Mesenchymal stem cell (in vitro differentiated cells and primary cell): ENCODE measurements at places on chromosomes 11 and 22.

- DNase-seq: peak; percentile 59
Measured at GRCh38 chr11:65588199-65589054, 7.2 kb downstream of the KCNK7 start.

DNA sequence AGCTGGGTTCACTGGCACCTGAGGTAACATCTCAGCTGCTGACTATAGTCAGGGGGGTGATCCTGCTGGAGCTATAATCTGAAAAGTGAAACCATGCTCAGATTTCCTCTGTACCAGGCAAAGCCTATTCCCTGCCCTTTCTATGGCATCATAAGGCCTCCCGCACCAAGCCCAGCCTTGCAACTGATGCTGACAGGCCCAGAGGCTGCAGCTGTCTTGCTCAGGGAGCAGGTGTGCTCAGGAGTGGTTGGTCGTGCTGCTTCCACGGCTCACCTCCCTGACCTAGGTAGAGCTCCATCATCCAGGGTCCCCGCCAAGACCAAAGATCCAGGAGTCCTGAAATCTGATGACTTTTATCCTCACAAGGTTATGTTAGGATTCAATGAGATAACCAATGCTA lies 121.7 kb downstream of the FEZ1 start:
- DNase-seq: no peak

- DNase-seq: no peak
Measured at GRCh38 chr11:126864934-126865333, 135.6 kb downstream of the KIRREL3 start.

- no peak for DNase-seq
Measured at GRCh38 chr11:120122924-120123683, 14.8 kb downstream of the TRIM29 start.

GRCh38 chr22:22392131-22392530 lies 116.4 kb downstream of the ZNF280B start:
- DNase-seq: no peak

GRCh38 chr11:57792060-57792541 lies 30.5 kb downstream of the CTNND1 start:
- peak; percentile 71 for DNase-seq

- DNase-seq: no peak
Measured at GRCh38 chr22:26443901-26444690, 15.0 kb downstream of the ASPHD2 start.

DNA sequence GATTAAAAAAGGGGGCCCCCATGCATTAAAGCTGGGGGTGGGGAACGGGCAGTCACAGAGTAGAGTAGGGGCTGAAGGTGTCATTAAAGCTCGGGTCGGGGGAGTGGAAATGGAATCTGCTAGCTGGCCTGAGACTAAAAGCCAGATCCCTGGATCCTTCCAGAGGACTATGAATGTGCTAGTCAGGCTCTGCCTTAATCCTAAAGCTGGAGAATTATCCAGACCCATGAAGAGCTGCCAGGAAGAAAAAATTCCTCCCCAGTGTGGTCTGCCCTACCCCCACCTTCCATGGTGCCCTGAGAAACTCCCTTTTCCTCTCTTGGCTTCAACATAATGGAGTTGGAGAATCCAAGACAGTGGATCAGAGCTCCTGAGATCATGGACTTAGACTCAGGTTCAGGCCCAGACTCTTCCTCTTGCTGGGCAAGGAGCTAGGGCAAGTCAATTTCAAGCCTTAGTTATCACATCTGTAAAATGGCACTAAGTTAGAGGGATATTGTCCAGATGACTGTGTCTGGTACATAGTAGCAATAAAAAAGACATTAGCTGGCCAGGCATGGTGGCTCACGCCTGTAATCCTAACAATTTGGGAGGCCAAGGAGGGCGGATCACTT lies 24.0 kb upstream of the SMTN start:
- DNase-seq: no peak

- DNase-seq: peak; percentile 32
Measured at GRCh38 chr22:30079952-30080533, at the start of gene HORMAD2. HORMAD2 (plus strand) TSS chr22:30080464; CDS start chr22:30093953, 13,489 bp downstream.

- no peak for DNase-seq
Measured at GRCh38 chr22:48488611-48489511, 1338.8 kb downstream of the BRD1 start.

- DNase-seq: no peak
Measured at GRCh38 chr11:445765-446588, 4.1 kb upstream of the PTDSS2 start.

GRCh38 chr11:35177370-35177769 lies 38.4 kb downstream of the CD44 start:
- peak; percentile 62 for DNase-seq

DNA sequence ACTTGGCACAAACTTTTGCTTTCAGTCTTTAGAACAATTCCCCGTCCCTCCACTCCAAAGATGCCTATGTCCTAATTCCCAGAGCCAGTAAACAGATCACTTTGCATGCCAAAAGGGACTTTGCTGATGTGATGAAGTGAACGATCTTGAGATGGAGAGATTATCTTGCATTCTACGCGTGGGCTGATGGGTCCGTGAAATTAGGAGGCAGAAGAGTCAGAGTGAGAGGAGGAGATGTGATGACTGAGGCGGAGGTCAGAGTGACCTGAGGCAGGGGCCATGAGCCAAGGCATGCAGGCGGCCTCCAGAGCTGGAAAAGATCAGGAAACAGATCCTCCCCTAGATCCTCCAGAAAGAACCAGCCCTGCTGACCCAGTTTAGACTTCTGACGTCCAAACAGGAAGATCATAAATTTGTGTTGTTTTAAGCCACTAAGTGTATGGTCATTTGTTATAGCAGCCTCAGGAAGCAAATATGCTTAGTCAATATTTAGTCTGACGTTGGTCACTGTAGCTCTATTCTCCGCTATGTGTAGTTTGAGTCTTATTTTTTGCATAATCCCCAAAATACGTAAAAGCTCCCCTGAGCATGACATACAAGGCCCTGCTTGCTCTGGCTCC lies 76.0 kb upstream of the TIMP3 start:
- DNase-seq: peak; percentile 37

DNA sequence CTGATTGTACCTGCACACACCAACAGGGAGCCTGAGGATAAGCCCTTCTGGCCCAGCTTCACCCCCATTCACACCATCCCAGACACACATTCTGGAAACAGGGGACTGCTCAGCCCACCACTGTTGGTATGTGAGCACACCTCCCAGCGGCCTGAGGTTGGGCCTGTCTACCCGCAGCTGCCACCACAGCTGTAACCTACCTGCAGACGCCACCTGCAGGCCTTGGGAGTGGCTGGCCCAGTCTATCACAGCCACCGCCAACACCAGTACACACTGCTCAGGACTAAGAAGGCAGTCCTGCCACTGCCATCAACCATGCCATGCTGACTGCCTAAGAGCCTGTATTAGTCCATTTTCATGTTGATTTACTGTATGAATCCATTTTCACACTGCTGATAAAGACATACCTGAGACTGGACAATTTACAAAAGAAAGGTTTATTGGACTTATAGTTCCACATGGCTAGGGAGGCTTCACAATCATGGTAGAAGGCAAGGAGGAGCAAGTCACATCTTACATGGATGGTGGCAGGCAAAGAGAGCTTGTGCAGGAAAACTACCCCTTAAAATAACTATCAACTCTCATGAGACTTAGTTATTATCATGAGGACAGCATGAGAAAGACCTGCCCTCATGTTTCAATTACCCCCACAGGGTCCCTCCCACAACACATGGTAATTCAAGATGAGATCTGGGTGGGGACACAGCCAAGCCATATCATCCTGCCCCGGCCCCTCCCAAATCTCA lies 30.6 kb downstream of the RSF1 start:
- no peak for DNase-seq
